OCI-M1 (cell line): ENCODE measurements at places on chromosomes 5 and 9.

DNA sequence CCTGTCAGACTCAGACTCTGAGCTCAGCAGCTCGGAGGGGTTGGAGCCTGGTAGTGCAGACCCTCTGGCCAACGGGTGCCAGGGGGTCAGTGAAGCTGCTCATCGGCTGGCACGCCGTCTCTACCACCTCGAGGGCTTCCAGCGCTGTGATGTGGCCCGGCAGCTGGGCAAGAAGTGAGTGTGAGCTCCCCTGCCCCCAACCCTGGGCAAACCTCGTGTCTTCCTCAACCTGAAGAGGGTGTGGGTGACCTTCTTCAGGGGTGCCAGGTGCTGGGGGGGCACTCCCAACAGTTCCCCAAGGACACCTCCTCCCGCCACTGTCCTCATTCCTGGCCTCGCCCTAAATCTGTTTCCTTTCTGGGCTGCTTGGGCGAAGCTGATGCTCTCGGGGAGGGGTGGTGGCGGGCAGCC, 18.6 kb downstream of the PSD2 start:
- DNase-seq = no peak

DNA sequence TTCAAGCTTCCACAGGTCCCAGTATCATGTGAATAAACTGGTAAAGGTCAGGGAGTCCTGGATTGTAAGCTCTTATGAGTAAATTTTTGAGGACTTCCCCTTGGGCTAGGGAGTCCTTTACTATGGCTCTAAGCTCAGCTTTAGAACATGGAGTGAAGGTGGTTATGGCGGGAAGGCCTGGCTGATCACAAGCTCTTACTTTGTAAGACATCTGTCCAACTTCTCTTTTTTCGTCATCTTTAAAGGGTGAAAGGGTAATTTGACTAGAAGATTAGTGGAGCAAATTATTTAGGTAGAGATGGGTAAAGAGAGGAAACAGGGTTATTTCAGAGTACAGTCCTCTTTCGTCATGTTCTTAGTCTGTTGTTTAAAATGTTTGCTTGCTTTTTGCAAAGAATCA, 155.4 kb downstream of the AOPEP start:
- no peak for DNase-seq

DNA sequence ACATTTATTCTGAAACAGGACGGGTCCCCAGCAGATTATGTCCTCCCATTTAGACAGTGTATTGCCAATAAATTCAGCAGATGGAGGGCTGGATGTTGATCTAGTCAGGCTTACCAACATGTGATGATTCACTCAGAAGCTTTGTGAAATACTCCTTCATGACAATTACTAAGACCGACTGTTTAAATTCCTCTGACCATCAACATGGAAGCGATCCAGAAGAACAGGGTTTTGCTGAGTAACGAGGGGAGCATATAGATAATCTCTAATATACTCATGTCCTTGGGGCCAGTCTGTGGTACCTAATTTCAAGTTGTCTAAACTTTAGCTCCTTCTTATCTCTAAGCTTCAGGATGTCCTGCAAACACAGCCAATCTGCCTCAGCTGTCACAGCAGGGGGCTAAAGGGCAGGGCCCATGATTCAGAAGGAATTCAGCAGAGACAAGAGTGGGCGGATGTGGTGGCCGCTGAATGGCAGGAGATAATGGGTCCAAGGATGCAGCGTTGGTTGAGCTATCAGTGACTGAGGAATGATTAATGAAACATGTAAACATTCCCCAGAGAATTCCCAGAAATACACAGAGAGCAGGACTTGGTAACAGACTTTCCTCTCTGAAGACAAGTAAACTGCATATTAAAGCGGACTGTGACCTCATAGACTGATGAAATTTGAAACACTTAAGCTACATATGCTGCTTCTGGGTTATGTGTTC, 109.4 kb downstream of the ANKRD55 start:
- DNase-seq = peak; percentile 99

DNA sequence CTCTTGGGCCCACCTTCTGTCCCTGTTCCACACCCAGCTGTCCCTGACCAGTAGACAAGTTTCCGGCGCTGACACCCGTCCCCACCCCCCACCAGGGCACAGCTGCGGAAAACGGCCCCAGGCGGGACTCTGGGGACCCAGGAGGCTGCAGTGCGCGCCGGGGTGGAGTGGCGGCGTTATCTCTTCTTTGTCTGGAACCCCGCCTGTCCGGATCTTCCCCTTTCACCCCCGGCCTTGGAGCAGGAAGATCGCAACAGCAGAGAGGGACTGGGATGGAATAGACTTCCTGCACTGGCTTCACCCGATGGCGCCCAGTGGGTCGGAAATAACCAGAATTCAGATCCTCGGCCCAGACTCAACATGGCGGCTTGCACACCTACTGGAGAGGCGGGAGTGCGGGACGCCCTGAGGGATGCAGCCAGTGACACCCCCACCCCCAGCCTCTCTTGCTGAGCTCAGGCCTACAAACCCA, 4.7 kb downstream of the PAX5 start:
- DNase-seq = no peak

DNA sequence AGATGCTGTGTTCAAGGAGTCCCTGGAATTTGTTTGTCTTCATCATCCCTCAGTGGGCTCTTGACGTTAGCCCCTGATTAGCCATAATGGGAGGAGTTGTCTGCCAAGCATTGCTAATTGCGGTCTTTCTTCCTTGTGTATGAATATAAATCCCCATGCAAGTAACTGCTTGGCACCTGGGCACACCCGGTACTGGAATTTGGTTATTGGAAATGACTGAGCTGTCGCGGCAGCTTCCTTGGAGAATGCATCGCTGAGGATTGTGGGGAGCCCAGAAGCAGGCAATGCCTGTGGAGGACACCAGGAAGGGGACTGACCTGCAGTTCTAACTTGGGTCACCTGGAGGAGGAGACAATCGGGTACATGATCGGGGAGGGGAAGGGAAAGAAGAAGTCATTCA, 53.3 kb upstream of the CTSL start:
- DNase-seq = no peak

GRCh38 chr9:124062172-124062571, 50.6 kb downstream of the LHX2 start:
- no peak for DNase-seq

GRCh38 chr5:141649056-141649688, 2.0 kb downstream of the FCHSD1 start:
- no peak for DNase-seq

DNA sequence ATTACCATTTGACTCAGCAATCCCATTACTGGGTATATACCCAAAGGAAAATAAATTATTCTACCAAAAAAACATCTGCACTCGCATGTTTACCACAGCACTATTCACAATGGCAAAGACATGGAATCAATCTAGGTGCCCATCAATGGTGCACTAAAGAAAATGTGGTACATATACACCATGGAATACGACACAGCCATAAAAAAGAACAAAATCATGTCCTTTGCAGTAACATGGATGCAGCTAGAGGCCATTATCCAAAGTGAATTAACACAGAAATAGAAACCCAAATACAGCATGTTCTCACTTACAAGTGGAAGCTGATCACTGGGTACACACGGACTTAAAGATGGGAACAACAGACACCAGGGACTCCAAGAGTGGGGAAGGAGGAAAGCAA, 2.1 kb downstream of the CDC23 start:
- DNase-seq = no peak

- DNase-seq = no peak
Measured at GRCh38 chr5:943201-943917, 50.7 kb downstream of the TRIP13 start.

- no peak for DNase-seq
Measured at GRCh38 chr5:151703227-151703626, 16.5 kb upstream of the SPARC start.

DNA sequence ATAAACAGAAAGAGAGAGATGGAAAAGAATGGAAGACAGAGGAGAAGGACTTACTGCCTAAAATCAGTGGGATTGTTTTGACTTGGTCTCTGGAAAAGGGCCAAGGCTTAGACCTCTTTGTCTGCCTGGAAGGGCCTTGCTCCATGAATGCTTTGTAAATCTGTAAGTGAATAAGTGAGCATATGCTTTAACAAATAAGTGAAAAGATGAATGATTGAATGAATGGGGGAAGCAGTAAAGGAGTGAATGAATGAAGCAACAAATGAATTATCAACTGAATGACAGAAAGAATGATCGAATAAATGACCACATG, 5.5 kb downstream of the KCNIP1 start:
- no peak for DNase-seq

GRCh38 chr5:125408448-125409233, 662.2 kb upstream of the ZNF608 start:
- no peak for DNase-seq

GRCh38 chr9:93245437-93245970, 61.6 kb downstream of the WNK2 start:
- DNase-seq = no peak

- peak; percentile 95 for DNase-seq
Measured at GRCh38 chr5:55575815-55576583, 41.2 kb upstream of the PLPP1 start.

- DNase-seq = no peak
Measured at GRCh38 chr9:27078685-27079084, 30.3 kb upstream of the TEK start.

- DNase-seq = no peak
Measured at GRCh38 chr5:128378632-128379031, 159.4 kb downstream of the FBN2 start.

DNA sequence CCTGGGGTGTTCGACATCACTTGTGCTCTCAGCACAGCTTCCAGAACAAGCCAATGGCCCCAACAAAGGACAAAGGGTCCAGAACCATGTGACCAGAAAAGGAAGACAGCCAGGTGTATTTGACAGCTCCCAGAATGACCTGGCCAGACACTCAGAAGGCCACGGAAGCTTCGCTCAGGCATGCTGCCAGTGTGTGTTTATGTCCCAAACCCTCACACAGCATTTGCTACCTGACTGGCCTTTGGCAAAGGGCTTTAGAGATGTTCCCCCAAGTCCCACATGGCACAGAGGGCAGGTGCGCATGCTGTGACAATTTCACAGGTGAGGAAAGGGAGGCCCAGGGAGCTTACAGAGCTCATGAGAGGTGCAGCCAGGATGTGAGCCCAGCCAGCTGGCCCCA, 39.5 kb downstream of the MED10 start:
- DNase-seq = no peak

GRCh38 chr9:126222363-126222834, 104.2 kb upstream of the MVB12B start:
- no peak for DNase-seq

GRCh38 chr5:129972465-129973141, 68.3 kb downstream of the CHSY3 start:
- DNase-seq = peak; percentile 64

DNA sequence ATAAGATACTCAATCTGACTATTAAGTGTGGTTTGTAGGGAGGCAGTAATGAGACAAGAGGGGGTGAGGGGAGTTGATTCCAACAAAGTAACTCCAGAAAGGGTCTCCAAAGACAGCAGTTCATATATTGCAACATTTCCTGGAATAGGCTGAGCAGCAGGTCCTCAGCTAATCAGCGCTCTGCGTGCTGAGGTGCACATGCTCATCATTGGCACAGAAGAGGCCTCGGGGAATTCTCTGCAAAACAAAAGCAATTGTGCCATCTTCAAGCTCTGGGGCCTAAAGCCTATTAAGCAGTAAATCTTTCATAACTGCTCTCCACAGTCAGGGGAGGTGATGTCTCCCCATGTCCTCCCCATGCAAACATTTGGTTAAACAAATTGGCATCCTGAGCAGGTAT, 357.3 kb downstream of the SPOCK1 start:
- DNase-seq = no peak
